Activated CD4-positive, alpha-beta T cell treated with anti-CD3 and anti-CD28 coated beads, Interleukin-2, amount 50 U/mL, for 1 hour (primary cell): ENCODE measurements at places on chromosomes 2 and 18.

GRCh38 chr2:53987336-53987921, 16.6 kb upstream of the PSME4 start:
- DNase-seq = no peak

GRCh38 chr18:71398531-71398930, 1109.7 kb downstream of the SOCS6 start:
- DNase-seq = no peak

GRCh38 chr2:117980783-117981676, 32.8 kb downstream of the CCDC93 start:
- no peak for DNase-seq

DNA sequence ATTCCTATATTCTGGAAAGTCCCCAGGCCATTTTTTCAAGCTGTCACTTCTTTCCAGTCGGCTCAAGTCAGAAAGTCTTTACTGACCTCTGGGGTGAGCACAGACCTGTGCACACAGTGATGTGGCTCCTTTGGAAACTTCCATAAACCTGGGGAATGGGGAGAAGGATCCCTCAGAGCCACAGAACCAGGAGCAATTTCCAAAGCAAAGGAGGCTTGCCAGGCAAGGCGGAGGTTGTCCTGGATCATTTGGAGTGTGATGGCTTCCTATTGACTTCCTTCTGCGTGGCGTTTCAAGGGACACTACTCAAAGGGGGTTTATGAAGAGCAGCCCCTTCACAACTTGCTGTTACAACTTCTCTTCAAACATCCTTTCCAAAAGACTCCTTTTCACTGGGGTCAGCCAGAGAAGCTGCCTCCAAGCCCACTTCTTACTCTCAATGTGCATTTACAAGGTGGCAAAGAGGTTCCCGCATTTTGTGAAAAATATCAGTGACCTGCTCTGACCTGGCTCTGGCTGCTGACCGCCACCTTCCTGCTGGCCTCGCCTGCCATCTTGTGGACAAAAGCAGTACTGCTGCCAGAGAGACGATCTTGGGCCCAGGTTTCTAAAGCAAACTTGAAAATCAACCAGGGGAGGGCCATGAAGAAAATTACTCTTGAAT, 18.2 kb upstream of the TMEM247 start:
- peak; percentile 71 for DNase-seq

DNA sequence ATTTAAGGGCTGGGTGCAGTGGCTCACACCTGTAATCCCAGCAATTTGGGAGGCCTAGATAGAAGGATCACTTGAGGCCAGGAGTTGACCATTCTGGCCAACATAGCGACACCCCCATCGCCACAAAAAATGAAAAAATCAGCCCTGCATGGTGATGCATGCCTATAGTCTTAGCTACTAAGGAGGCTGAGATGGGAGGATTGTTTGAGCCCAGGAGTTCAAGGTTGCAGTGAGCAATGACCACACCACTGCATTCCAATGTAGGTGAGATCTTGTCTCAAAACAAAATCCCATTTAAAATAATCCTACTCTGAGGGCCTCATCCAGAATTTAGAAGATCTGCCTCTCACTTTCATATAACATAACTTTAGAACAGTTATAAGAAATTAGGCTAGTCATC, 2.7 kb upstream of the SERTAD2 start:
- DNase-seq = no peak

- no peak for DNase-seq
Measured at GRCh38 chr2:144215701-144216675, 303.9 kb downstream of the ZEB2 start.

DNA sequence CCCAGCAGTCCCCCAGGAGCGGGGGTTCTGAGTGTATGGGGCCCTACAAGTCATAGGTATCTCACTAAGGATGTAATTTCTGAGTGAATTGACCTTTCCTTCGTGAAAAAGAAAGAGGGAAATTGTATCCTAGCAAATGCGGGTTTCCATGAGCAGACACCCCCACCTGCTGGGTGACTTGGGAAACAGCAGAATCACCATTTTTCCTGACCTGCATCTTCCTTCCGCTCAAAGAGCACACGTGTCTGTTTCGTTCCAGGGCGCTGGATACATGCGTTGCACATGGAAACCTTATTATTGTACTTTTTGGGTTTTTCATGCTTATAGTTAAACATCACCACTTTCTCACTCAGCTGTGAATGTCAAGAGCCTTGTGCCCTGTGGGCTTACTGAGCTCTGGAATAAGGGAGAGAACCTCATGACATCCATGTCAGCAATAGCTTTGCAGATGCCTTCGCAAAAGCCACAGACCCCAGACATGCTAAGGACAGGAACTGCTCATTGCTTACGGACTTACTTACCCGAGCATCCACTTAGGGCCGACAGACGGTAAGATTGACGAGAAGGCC, 132.8 kb downstream of the TPO start:
- DNase-seq = no peak

- no peak for DNase-seq
Measured at GRCh38 chr18:4319738-4320677, 135.1 kb downstream of the DLGAP1 start.
